ENCODE measurements at places on chromosomes 1 and 21.

DNA sequence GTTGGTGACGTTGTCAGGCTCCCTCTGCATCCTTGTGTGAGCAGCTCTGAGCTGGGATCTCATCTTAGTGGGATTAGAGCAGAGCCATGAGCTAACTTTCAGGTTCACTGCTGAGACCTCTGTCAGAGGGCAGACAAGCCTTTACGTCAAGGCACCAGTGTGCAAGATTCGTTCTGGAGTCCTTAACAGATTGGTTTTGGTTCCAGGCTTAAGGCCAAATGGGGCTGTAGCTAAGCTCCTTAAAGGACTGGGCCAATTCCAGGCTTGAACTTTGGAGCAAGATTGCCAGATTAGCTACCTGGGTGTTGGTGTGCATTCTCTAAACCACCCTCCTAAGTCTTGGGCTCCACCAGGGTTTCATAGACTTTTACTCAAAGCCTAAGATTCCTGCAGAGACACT, 52.6 kb upstream of the PDC start:
- no peak for DNase-seq

DNA sequence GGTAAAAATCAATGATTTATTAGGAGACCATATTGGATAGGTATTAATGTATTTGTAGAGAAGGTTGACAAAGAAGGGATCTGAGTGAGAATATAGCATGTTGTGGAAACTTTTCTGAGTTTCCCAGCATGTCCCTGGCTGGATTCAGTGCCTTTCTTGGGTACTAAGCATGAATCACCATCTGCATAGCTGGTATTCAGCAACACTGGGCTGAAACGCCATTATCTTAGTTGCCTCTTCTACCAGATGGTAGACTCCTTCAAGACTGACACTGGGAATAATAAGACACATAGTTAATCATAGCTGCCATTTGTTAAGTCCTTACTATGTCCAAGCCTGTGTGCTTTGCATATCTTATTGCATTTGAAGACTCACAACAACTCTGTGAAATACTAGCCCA, 45.5 kb downstream of the ATP5PF start:
- DNase-seq = no peak

DNA sequence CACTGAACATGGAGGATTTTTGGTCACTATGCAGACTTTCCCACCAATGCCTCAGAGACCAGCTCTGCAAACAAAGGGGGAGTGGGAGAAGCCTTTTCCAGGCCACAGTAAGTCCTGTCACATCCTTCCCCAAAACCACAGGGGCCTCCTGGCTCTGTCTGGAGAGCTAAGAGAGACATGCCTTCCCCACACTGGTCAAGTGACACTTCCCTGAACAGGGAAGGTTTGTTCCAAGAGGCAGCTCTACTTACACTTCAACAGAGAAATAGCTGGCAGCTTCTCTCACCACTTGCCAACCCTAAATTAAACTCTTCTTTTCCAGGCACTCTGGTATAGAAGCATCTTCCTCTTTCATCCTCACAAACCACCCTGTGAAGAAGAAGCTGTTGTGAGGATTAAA, 39.7 kb downstream of the EDN2 start:
- no peak for DNase-seq

DNA sequence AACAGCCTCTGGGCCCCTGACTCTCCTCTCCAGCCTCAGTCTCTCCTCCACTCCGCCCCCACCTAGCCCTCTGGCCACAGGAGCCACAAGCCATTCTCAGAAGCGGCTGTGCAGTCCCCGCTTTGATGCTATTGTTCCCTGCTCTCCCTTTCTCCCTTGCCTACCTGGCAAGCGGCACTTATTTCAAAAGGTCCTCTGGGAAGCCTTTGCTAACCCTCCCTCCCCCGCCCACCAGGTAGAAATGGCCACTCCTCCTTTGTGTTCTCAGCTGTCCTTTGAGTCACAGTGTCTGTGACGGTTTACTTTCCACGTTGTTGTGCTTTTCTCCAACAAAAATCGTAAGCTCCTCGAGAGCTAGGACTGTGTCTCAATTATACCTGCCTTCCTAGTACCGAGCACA, 338.4 kb upstream of the PROX1 start:
- DNase-seq = no peak

GRCh38 chr1:62687421-62687902, 724 bp downstream of the DOCK7 start:
- DNase-seq = peak; percentile 2

DNA sequence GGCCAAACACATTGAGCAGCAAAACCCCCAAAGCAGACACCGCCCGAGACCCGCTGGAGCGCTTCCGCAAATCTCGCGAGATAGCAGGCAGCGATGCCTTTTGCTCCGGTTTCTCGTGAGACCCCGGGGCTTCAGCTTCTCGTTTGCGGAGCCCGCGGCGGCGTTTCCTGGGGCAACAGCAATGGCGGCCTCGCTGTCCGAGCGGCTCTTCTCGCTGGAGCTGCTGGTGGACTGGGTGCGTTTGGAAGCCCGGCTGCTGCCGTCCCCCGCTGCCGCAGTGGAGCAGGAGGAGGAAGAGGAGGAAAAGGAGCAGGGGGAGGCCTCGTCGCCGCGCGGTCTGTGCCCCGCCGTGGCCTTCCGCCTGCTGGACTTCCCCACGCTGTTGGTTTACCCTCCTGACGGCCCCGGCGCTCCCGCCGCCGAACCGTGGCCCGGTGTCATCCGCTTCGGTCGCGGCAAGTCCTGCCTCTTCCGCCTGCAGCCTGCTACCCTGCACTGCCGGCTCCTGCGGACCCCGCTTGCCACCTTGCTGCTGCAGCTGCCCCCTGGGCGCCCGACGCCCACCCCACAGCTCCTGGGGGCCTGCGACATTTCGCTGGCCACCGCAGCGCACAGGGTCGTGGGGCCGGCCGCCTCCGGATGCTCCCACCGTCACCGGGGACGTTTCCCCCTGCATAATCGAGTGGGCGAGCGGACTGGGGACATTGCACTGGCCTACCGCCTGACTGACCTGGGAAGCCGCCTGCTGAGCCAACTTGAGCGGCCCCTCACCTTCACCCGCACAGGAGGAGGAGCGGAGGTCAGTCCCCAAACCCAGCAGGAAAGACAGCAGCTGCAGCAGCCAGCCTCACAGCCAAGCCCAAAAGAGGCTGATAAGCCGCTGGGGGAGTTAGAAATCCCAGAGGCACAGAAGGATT, at the start of gene MAP10:
Gene MAP10 (plus strand): TSS at position 148 of the 917 bp plus-strand sequence. CDS start 34 bp downstream, at position 182.
- peak; percentile 54 for DNase-seq

DNA sequence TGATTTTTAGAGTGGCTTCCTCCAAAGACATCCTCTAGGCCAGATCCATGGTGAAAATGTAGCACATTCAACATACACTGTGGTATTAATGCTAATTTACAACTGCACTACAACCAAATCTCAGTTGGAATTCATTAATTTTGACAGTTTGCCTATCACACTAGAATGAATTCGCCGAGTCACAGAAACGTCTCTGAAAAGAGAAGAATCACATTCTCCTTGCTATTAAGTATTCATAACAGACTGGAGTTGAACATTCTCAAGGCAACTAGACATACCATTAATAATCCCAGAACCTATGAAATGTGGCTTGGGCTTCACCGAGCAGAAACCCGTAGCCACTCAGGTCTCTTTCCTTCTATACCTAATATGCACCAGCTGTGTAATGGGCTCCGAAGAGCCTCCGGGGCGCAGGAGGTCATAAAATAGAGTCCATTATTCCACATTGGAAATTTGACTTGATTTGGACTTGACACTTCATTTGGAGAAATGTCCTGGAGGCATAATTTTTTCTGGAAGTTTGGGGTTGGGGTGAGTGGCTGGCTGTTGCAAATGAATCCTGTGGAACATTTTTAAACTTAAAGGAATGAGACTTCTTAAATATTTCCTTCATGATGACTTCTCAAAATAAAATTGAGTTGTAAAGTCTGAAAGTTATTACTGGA, 117.1 kb downstream of the DSCAM start:
- no peak for DNase-seq

- no peak for DNase-seq
These were observed 29.5 kb downstream of the C21orf91 start for GRCh38 chr21:17789656-17790055.

- no peak for DNase-seq
These were observed 8.6 kb downstream of the RO60 start for GRCh38 chr1:193068013-193068412.

Measured in activated T-helper 9 cell treated with anti-CD3 and anti-CD28 coated beads, Interleukin-2, amount 50 U/mL, for 16 hours (primary cell).